ENCODE measurements at places on chromosomes 6 and 20.

GRCh38 chr20:17856024-17856564 is 112.5 kb downstream of the SNX5 start:
- DNase-seq = no peak

DNA sequence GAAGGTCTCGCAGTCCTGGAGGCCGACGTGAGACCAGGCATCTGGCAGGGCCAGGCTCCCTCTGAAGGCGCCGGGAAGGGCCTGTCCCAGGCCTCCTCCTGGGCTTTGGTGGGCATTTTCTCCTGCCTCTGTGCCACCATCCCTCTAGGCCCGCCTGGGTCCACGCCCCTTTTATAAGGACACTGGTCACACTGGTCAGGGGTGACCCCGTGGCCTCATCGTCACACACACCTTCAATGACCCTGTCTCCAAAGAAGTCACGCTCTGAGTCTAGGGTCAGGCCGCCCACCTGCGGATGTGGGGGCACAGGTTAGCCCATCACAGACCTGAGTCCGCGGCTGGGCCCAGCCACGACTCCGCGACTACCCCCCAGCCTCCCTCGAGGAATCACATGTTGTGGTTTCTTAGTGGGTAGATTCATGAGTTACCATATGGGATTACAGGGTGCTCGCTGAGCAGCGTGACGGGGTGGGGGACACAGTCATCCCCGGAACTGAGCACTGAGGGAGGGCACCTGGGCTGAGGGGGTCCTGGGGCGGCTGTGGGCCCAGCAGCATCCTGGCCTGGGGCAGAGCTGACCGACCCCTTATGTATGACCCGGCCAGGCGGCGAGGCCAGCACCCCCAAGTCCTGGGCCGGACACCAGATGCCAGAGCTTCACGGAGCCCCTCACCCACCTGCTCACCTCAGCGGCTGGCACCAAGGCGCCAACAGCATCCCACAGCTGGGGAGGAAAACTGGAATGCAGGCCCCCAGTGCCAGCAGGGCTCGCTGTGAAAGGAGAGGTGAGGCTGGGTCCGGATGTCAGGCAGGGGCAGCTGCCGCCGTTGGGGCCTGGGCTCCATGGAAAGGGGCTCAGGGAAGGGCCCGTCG is 115.9 kb downstream of the DLL1 start:
- DNase-seq = no peak

DNA sequence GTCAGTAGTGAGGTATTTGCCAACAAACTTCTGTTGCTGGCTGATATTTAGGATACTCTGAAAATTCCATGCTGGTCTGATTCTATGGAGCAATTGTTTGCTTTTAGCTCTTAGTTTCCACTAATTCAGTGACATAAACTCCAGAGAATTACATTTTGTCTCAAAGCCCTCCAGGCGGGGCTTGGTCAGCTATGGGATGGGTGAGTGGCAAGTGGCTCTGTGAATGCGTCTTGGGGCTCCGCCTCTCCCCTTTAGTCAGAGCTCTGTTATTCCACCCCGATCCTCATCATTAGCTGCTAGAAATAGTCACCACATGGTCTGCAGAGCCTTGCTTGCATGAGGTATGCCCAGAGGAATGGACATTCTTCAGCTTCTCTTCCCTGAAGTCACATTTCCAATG is 540.6 kb downstream of the QKI start:
- DNase-seq = no peak

DNA sequence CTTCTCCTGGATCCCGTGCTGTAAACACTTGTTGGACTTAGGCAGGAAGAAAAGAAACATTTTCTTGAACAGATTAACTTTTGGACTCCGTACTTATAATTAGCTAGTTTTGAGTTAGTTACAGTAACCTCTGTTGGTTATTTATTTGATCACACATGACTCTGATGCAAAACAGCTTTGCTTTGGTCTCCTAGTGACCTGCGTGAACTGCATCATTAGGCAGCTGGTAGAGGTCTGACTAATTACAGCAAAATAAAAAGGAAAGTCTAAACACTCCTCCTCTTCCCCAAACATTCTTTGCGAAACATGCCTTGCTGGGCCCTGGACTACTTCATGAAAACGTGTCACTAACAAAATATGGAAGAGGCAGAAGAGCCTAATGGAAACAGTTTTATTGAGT is 61.1 kb upstream of the ZFP64 start:
- DNase-seq = no peak

DNA sequence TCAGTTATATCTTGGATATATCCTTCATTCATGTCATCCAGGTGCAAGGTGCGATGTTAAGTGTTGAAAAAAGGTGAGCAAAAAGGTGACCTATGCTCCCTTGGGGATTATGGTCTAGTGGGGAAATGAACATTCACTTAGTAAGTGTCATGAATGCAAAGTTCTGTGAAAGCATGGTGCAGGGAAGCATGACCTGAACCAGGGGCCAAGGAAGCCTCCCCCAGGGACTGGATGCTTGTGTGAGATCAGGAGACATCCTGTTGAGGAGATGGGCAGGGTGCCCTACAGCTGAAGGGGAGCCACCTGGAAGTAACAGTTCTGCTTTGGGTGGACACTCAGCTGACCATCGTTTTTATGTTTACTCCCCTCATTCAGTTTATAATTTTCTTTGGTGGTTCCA is 179.5 kb downstream of the SYNDIG1 start:
- DNase-seq = no peak

GRCh38 chr20:58109918-58110635 is 118.4 kb downstream of the ANKRD60 start:
- no peak for DNase-seq

- no peak for DNase-seq
Observed at GRCh38 chr6:76490456-76490855, 418.0 kb upstream of the IMPG1 start.

DNA sequence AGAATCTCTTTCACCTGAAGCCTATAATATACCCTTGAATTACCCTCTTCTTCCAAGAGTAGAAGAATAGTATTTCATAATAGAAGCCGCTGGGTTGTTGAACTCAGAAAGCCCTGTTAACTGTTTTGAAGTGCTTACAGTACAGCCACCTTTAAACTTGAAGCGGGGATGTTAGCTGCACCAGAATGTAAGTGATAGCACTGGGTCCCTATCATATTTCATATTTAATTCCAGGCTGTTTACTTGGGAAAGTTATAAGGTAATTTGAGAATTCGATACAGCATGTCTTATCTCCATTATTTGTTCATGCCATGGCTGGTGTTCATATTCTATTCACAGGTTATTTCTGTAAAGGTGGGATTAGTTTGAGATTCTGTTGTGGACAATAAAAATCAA is 63.5 kb upstream of the VSTM2L start:
- DNase-seq = no peak

DNA sequence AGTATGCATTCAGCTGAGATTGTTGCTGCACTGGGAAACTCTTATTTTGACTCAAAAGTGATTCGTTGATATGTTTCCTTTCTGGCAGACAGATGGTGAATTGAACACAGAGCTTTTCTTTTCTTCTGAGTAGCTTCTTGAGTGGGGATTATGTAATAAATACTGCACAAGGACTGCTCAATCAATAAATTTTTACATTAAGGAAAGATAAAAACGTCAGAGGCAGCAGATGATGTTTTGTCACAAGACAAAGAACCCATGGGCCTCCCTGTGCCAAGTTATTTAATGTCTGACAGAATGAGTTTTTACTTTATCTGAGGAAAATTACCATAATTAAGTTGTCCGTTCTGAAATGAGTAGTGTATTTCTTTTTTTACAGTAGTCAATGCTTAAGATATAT is 460.3 kb downstream of the UTRN start:
- DNase-seq = no peak

- no peak for DNase-seq
Observed at GRCh38 chr6:135266675-135267074, 85.6 kb downstream of the MYB start.

GRCh38 chr20:44946271-44946852 is 13.8 kb downstream of the TOMM34 start:
- DNase-seq = no peak

DNA sequence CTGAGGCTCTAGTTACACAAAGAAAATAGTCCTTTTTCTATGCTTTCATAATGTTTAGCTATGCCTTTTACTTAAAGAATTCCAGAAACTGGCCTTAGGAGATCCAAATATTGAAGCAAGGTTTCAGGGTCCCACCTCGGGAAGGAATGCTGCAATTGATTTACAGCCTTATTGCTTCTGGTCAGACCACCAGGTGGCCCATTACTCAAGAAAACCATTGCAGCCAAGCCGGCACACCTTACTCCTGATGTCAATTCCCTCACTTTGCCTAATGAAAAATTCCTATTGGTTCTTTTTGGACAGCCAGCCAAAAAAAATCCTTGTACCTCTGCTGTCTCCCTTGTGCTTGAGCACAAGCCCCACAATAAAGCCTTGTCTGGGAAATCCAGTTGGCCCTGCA is 173.9 kb downstream of the LMBRD1 start:
- DNase-seq = no peak

- DNase-seq = no peak
Observed at GRCh38 chr6:166771701-166772100, 144.7 kb upstream of the RPS6KA2 start.

- peak; percentile 17 for DNase-seq
Observed at GRCh38 chr6:108117427-108118358, 43.2 kb upstream of the OSTM1 start.

DNA sequence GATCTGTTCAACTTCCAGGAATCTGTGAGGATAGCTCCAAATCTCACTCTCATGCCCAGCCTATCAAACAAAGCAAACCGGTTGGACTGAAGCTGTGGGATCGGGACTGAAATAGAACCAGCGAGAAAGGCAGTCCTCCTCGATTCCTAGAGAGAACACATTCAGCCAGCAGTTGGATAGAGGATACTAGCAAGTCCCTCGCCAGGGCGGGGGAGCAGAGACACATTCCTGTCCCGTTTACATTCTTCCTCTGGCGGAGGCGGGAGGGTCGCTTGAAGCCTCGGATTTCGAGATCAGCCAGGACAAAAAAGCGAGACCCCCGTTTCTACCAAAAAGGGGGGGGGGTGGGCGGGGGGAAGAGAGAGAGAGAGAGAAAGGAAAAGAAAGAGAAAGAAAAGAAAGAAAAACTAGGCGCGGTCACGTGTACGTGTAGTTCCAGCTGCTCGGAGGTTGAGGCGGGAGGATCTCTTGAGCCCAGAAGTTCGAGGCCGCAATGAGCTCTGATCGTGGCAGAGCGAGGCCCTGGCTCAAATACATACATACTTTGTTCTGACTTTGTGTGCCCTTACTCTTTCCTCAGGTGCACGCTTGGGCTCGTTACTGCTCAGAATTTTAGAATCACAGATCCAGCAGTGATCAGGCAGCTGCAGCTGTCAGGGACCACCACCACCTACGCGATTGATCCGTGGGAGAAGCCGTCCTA is 19.5 kb downstream of the ZNF311 start:
- DNase-seq = no peak

- DNase-seq = no peak
Observed at GRCh38 chr20:32681175-32682084, 7.7 kb upstream of the C20orf203 start.

DNA sequence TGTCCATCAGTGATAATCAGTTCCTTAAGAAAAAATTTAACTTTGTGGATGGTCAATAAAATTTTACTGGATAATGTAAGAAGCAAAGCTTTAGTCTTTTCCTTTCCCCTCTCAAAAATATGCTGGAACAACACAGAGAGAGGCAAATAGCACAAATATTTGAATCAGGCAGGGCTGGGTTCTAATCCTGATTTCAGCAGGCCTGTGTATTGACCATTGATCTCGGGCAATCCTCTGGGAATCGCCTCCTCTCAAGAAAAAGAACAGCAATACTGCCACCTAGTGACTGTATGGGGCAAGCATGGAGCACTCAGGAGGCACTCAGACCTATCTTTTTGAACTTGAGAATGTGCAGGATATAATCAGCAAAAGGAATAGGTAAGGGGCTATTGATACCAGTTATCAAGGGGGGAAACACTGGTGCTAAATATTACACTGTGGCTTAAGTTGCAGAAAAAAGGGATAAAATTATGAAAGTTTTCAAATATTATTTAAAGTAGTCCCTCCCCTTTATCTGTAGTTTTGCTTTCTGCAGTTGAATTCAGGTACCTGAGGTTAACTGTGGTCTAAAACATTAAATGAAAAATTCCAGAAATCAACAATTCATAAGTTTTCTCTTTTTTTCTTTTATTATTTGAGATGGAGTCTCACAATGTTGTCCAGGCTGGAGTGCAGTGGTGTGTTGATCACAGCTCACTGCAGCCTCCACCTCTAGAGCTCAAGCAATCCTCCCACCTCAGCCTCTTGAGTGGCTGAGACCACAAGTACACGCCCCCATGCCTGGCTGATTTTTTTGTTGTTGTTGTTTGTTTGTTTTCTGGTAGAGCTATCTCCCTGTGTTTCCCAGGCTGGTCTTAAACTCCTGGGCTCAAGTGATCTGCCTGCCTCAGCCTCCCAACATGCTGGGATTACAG is 91.8 kb upstream of the NHSL1 start:
- DNase-seq = no peak

DNA sequence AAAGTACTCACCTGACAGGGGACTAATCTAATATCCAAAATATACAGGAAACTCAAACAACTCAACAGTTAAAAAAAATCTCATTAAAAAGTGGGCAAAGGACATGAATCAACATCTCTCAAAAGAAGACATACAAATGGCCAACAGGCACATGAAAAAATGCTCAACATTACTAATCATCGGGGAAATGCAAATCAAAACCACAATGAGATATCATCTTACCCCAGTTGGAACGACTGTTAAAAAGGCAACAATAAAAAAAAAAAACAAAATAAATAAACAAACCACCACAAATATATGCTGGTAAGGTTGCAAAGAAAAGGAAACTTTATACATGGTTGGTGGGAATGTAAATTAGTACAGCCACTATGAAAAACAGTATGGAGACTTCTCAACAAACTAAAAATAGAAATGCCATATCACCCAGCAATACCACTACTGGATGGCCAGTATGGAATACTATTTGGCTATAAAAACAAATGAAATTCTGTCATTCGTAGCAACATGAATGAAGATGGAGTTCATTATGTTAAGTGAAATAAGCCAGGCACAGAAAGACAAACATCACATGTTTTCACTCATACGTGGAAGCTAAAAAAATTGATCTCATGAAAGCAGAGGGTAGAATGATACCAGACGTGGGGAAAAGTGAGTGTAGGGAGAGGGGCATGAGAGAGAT is 6.6 kb downstream of the SIRPB2 start:
- no peak for DNase-seq

- no peak for DNase-seq
Observed at GRCh38 chr20:32980990-32981389, 23.2 kb downstream of the SUN5 start.

- no peak for DNase-seq
Observed at GRCh38 chr6:41182069-41183034, 18.6 kb downstream of the TREML2 start.

GRCh38 chr6:50979171-50979525 is 160.5 kb downstream of the TFAP2B start:
- no peak for DNase-seq

- DNase-seq = no peak
Observed at GRCh38 chr6:168133168-168133561, 54.2 kb upstream of the FRMD1 start.

DNA sequence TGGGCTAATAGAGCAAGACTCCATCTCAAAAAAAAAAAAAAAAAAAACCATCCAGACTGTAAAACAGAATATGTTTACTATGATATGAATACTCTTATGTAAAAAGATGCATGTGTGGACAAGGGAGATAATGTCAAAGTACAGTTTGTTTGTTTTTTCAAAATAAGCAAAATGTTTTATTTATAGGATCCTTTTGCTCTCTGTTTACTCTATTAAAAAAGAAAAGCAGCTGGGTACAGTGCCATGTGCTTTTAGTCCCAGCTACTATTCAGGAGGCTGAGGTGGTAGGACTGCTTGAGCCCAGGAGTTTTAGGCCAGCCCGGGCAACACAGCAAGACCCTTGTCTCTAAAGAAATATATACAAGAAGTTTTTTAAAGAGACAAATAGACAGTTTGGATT is 38.1 kb downstream of the UQCC1 start:
- DNase-seq = no peak

- DNase-seq = peak; percentile 87
Observed at GRCh38 chr6:2853769-2854395, 12.2 kb upstream of the SERPINB1 start.

Measured in activated CD8-positive, alpha-beta memory T cell treated with anti-CD3 and anti-CD28 coated beads, Interleukin-2, amount 50 U/mL, for 4 hours (primary cell).